ENCODE measurements at places on chromosomes 2 and 18.

DNA sequence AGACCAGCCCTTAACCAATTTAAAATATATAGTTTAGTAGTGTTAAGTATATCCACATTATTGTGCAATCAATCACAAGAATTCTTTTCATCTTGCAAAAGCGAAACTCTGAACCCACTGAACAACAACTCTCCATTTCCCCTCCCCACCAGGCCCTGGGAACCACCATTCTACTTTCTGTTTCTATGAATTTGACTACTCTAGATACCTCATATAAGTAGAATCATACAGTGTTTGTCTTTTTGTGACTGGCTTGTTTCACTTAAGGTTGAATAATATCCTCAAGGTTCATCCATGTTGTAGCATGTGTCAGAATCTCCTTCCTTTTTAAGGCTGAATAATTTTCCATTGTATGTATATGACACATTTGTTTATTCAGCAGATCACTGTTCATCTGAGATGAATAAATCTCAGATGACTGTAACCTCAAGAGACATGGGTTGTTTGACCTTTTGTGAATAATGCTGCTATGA lies 8.1 kb upstream of the SOS1 start:
- no peak for DNase-seq

DNA sequence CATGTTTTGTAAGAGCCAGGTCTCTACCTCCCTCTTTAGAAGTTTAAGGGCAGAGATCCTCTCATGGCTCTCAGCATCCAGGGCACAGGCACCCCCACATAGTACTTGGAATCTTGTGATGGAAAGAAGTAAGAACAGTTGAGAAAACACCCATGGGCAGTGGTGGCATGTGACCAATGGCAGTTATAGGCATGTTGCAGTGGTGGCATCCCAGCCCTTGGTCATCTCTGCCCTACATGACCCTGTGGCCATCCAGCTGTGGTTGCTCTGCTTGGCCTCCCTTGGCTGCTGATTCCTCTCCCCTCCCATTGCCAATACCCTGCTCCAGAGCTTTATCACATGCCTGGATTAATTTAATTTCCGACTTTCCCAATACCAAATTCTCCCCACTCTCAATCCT lies 13.3 kb upstream of the MSH2 start:
- no peak for DNase-seq

GRCh38 chr2:156437272-156437930 lies 1.2 kb downstream of the GPD2 start:
- no peak for DNase-seq

DNA sequence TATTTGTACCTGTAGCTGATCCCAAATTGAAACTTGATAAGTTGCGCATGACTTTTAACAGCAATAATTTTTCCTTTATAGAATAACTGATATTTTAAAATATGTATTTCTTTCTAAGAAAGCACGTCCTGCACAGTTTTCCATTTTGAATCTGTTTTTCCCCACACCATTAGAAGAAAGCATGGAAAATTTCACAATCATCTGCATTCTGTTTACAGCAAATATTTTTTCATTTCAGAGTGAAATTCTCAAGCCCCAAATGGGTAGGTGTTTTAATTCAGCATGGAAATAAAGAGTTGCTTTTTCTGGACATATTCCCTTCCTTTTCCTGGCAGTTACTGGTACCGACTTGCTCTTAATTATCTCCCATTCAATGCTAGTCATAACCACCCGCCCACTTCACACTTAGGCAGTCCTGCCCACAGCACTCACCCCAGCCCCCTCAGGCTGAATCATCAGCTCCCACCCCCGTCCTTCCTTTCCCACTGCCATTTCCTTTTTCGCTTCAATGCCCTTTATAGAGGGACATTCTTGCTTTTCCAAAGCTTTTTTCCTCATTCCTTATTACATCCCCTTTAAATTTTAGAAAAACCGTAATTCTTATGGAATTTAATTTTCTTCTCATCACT lies 89.2 kb upstream of the GLS start:
- no peak for DNase-seq

GRCh38 chr18:24982831-24983230 lies 369.1 kb downstream of the ZNF521 start:
- DNase-seq, result no peak

DNA sequence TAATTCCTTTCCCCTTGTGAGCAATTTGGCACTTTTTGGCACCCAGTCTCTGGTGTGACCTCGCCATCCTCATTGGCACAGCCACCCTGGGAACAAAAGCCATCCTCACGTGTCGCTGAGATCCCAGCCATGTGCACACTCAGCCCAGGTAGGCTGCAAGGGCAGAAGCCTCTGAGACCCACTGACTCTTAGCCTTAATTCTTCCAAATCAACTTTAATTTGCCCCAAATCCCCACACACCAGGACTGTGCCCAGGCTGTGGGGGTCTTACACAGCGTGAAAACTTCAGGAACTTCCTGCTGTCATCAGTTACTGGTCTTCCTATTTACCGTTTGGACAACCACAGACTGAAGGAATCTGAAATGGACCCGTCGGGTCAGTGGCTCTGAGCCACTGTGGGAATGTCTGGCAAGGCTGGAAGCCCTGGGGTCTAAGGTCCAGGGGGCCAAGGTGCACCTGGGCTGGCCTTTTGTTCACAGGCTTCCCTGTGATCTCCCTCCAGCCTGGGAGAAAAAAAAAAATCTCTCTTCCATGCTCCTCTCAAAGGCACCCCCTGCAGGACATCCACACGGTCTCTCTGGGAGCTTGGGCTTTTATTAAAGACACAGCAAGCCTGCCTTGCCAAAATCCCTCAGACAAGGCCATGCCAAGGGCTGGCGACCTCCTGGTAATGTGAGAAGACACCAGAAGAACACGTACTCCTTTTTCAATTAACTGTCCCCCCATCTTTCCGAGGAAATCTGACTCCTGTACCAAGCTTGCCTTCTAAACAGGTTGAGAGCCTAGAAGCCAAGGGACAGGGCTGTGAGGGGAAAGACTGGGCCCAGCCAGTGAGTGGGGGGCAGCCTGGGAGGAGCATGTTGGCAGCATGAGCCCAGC lies 42.1 kb upstream of the LAPTM4A start:
- DNase-seq, result peak; percentile 73

DNA sequence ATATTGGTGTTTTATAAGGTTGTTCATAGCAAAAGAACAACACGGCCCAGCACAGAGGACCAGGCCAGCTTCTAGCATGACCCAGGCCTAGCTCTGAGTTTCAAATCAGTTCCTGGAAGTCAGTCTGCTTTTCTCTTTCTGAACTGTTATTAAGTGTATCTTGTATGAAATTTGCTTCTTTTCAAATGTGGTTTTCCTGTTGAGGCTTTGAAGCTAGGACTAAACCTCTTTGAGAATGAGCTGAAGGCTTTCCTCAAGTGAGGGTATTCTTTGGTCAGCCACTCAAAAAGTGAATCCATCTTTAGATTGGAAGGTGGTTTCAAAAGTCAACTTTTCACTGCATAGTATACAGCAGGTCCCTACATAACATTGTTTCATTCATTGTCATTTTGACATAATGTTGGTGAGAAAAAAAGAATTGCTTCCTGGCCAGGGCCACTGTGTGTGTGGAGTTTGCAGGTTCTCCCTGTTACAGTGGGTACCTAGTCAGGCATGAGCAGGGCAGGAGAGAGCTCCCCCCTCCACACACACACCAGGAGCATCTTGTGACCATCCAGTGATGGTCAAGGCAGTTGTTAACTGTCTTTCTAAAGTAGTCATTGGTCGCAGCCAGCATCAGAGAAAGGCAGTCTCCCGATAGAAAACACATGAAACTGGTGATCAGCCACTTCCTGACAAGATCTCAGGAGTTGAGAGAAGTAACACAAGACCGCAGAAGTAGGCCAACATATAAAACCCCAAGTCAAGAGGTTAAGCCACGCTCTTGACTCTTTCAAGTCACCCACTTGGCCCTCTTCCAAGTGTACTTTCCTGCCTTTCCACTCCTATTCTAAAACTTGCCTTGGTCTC lies 6.7 kb upstream of the ACAA2 start:
- DNase-seq, result no peak

- peak; percentile 87 for DNase-seq
These were observed 2.1 kb upstream of the SLC30A3 start for GRCh38 chr2:27264753-27265535.

GRCh38 chr2:29492701-29493100 lies 377.5 kb downstream of the CLIP4 start:
- DNase-seq, result no peak

DNA sequence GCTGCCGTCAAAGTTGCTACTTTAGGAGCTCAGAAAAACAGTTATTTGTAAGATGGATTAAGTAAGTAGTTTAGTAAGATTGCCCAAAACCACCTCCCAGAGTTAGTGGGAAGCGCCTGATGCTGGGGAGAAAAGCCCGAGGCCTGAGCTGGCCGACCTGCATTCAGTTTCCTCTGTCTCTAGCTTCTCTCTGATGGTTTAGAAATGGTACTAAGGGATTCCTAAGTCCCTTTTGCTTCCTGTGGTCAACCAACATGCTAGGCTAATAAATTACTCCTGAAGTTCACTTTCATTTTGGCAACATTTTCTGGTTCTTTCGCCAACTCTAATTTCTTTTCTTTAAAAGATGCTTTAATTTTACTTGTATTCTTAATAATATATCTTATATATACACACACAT lies 60.1 kb downstream of the ASAP2 start:
- DNase-seq, result no peak

GRCh38 chr2:67416136-67416535 lies 19.0 kb downstream of the ETAA1 start:
- DNase-seq, result no peak

DNA sequence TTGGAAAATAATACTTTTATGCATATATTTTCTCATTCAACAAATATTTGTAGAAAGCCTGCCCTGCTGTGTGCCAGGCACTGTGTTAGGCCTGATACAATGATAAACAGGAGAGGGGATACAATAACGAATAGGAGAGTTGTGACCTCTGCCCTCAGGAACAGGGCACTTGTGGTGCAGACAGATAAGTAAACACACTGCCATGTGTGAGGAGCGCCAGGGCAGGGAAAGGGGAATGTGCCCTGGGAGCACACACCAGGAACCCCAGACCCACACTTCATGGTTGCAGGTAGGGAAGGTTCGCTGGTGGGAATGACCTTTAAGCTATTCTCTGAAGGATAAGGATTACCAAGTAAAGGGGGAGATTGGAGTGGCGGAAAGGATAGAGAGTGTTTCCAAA lies 42.2 kb upstream of the DSC1 start:
- DNase-seq, result no peak

DNA sequence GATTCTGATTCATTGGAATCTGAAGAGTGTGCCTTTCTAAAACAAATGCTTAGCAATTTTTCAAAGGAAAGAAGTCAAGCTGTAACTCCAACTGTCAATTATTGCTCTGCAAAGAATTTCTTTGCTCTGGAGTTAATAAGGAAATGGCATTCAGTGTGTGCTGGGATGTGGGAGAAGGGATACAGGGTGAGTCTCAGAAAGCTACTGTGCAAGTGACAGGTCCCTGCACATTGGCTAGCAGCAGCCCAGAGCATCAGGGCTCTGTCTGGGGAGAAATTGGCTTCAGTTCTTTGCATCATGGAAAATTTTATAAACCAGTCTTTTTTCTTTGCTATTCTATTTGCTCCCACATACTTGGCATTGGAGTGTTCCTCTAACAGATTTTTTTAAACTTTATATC lies 1.1 kb upstream of the SYT4 start:
- no peak for DNase-seq

GRCh38 chr18:56067969-56068671 lies 480.1 kb upstream of the TCF4 start:
- DNase-seq, result no peak
